ENCODE measurements at places on chromosomes 1 and 21.

- DNase-seq: no peak
Measured at GRCh38 chr21:34336245-34336644, 27.6 kb upstream of the KCNE2 start.

- no peak for DNase-seq
Measured at GRCh38 chr1:170537798-170538503, 6.0 kb downstream of the GORAB start.

GRCh38 chr1:232249861-232250777, 379.8 kb downstream of the SIPA1L2 start:
- no peak for DNase-seq

- no peak for DNase-seq
Measured at GRCh38 chr1:58456470-58456869, 90.1 kb downstream of the OMA1 start.

DNA sequence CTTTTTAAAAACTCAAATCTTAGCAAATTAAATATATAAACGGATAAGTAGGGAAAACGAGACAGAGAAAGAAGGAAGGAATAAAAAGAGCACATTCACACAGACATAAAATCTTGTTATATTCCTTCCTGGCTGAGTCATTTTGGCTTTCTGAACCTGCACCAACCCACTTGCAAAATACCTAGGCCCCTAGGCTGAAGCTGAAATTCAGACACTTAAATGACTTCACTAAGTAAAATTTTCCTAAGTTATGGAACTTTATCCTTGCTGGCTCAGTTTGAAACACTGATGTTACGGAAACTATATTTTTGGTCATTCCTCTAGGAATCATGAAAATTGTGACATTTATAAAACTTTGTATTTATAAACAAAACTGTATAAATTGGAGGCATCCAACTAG, 462.8 kb upstream of the NFIA start:
- DNase-seq: no peak

GRCh38 chr1:1058921-1059493, 15.1 kb downstream of the RNF223 start:
- DNase-seq: no peak
